ENCODE measurements at places on chromosomes 5 and 9. TPM values are rescaled to one million over a fixed set of nuclear protein-coding genes. Genes with fewer than 3 reads are reported as not detected.

MIGA2 gene
- total RNA-seq: 36.9 TPM

PCDHGA12 gene
- 3.0 TPM for total RNA-seq

NNT gene
- total RNA-seq: 98.3 TPM

LECT2 gene
- not detected for total RNA-seq

SAXO1 gene
- total RNA-seq: not detected

SLC45A2 gene
- total RNA-seq: not detected

SLC1A3 gene
- total RNA-seq: not detected

Data from OCI-LY7 (cell line).